Hippocampal formation (tissue), 2 donors: ENCODE measurements at places on chromosomes 1 and 21.

DNA sequence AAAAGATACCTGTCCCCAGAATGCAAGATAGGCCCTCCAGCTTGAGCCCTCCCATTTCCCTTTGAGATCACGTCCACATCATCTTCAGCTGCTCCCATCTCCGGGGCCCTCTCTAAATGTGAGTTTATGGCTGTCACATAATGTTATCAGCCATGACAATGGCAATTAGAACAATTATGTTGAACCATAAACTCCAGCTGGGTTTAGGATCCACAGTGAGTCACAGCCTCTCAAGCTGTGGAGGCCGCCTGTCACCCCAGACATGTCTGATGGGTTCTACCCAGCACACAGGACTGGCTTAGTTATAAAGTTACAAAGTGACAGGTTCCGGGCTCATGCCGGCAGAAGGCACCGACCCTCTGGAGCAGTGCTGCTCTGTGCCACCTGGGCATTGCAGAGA lies 597.3 kb downstream of the PTPRU start:
- no peak for DNase-seq

DNA sequence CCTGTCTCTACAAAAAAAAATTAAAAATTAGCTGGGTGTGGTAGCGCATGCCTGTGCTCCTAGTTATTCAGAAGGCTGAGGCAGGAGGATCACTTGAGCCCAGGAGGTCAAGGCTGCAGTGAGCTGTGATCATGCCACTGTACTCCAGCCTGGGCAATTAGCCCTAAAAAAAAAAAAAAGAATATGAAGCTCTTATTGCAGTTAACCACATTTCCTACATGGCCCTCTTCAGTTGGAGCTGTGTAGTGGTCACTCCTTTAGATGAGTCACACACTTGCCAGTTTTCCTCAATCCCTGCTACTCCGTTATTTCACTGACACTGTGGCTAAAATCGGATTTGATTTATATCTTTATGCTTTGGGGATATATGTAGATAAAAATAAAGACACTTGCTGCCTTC lies 11.8 kb downstream of the NFYC start:
- DNase-seq = no peak

DNA sequence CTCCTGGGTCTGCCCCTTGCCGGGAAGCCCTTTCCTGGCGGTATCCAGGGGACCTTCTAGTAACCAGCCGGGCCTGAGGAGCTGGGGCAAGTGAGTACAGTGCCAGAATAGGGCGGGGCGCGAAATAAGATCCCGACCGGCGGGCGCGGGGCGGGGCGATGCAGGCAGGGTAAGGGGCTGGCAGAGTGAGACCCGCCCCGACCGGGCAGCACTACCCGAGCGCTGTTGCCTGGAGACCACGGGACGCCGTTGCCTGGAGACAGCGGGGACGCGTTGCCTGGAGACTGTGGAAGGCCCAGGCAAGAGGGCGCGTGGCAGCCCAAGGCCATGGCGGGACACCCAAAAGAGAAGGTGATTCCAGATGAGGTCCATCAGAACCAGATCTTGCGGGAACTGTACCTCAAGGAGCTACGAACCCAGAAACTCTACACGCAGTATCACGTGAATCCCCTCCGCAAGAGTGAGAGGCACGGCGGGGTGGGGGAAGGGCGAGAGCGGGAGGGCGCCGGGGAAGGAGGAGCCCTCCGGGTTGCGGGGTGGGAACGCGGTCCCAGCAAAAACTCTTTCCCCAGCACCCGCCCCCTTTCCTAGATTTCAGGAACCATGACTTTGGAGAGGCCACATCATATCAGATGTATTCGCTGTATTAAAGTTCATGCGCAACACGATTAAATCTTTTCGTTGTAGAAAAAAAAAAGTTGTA lies 24.3 kb downstream of the EBNA1BP2 start:
- peak; percentile 12 for DNase-seq

DNA sequence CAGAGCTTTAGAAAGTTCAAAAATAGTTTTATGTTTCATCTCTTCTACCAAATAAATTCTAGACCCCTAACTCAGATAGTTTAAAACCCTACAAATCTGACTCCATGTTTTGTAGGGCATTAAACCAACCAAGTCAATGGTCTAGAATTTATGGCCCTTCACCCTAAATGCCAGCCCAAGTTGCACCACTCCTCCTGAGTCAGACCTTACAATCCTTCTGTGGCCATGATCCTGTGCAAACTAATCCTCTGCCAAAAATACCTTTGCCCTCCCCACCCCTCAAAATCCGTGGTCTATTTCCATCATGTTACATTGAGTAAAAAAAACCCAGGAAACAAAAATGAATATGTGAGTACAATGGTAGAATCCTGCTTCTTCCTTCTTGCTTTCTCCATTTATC lies 179.3 kb downstream of the NR5A2 start:
- DNase-seq = no peak

- DNase-seq = no peak
Measured at GRCh38 chr1:76872944-76873343, 5.7 kb downstream of the ST6GALNAC5 start.

DNA sequence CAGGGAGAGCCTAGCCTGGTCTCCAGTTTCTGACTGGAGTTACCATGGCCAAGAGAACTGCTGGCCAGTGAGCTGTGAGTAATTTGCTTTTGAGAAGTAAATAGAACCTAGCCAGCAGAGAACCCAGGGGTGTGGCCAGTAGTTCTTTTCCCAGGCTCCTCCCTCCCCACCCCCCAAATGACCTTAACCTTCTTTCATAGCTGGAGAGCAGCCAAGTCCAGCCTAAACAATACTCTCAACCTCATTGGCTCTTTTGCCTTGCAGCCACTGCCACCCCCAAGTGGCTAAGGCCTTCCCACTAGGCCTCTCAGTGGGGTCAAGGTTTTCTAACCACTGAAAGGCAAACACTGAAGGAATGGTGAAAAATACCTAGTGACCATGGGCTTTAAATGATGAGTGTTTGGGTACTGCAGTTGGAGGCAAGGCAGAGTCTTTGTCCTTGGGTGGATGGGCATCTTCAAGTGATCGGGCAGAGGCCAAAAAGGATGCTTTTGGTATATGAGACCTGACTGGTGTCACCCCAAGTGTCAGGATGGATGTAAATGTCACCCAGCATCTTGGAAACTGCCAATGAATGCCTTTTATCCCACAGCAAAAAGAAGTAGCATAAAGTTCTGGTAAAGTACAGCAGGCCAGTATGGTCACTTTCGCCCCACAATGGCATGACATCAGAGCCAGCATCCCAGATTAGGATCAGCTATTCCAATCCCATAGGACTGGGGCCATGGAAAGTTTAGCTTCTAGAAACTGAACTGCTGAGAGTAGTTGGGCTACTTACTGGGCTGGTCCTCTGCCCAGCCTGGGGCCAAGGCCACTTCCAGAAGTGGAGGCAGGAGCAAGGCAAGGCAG lies 3.5 kb upstream of the PIGV start:
- peak; percentile 53 for DNase-seq

- DNase-seq = no peak
Measured at GRCh38 chr1:25587290-25587689, 29.3 kb upstream of the MAN1C1 start.

- DNase-seq = no peak
Measured at GRCh38 chr1:65704318-65704717, 88.4 kb upstream of the PDE4B start.

DNA sequence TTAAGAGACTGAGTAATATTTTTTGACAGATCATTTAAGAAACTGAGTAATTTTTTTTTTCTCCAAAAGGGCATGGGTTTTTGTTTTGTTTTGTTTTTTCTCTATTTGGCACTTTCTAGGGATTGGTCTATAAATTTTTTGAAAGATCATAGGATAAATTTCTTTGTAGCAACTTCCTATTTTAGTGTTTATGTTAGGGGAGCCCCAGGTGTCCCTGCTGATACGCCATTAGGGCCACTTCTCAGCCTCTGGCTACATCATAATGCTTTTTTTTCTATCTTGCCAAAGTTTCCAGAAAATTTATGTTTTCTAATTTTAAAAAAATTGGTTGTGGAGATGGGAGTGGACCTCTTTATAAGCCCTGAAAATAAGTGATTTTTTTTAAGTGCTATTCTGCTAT lies 2.6 kb downstream of the GABPA start:
- DNase-seq = no peak

DNA sequence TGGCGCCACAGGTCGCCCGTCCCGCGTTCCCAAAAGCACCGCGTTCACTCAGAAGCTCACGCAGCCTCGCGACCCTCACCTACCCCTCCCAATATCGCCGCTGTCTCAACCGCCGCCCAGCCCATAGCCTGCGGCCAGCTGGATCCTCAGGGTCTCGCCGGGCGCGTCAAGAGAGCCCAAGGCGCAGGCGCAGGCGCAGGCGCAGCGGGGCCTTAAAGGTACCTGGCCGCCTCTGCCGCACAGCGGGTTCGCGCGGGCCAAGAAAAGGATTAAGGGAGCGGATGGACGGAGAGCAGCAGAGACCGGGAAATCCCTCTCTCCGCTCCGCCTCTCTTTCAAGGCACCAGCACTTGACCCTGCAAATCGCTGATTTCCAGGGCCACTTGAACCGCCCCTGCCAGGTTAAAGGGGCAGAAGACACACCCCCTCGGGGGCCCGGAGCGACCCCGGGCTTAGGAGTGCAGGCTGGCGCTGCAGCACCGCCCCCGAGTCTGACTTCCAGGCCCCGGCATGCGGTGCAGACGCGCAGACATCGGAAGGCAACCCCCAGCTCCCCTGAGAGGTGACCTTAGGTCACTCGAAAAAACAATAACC lies at the start of gene NBPF20:
Gene NBPF20, minus strand, starts transcription at position 168 of the 594 bp plus-strand sequence. CDS start 20,331 bp downstream, outside the sequence.
- DNase-seq = no peak

DNA sequence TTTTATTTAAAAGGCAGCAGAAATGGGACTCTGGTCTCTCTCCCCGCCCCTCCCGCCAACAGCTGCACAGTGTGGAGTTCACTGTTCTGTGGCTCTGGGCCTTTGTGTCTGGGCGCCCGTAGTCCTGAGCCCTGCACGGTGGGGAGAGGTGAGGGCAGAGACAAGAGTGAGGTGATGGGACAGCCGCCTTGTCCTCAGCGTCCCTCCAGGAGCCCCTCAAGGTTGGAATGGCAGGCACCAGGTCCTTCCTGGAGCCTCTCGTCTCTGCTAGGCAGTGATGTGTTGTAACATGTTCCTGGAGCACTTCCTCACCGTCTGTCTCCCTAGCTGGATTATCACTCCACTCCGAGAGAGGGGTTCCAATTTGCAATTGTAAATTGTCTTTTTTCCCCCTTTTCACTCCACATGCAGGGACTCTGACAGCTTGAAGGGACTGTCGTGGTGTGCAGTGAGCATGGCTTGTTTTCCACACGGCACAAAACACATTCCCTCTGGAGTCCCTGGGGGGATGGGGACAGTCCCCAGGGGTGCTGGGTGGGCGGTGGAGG lies 44.6 kb upstream of the C1orf174 start:
- DNase-seq = no peak

- no peak for DNase-seq
Measured at GRCh38 chr1:68175621-68176398, 56.5 kb downstream of the WLS start.

- DNase-seq = no peak
Measured at GRCh38 chr1:193656841-193657240, 470.4 kb upstream of the B3GALT2 start.

GRCh38 chr1:171917331-171917730 lies 76.0 kb downstream of the DNM3 start:
- no peak for DNase-seq

GRCh38 chr1:236389253-236389652 lies 4.8 kb upstream of the EDARADD start:
- DNase-seq = no peak

GRCh38 chr1:12554521-12555305 lies 63.3 kb downstream of the DHRS3 start:
- no peak for DNase-seq

GRCh38 chr1:172343240-172344160 lies 77.0 kb upstream of the C1orf105 start:
- DNase-seq = no peak

GRCh38 chr1:231776010-231776756 lies 149.6 kb downstream of the DISC1 start:
- DNase-seq = no peak
